Activated CD4-positive, alpha-beta T cell treated with anti-CD3 and anti-CD28 coated beads, Interleukin-2, amount 50 U/mL, for 4 hours (primary cell): ENCODE measurements at places on chromosomes 16 and 17.

GRCh38 chr16:50247906-50248608, 18.3 kb upstream of the ADCY7 start:
- DNase-seq = no peak

DNA sequence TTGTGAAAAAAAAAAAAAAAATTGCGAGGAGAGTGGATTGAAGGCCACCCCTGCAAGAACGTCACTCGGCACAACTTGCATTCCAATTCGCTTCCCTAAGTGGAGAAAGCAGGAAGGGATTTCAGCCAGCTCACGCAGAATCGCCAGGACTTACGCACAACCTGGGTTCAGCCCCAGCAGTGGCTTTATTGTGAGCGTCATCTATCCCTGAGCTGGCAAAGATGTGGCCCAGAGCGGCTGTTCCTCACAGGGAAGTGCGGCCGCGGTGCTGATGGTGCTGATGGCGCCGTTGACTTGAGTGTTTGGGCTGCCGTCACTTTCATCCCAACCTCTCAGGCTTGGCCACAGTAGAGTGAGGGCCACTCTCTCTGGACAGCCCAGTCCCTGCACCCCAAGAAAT, 197.6 kb downstream of the NTN1 start:
- no peak for DNase-seq

GRCh38 chr17:59893676-59894100, 767 bp downstream of the RPS6KB1 start:
- no peak for DNase-seq

GRCh38 chr17:50474523-50474922, 4.1 kb upstream of the RSAD1 start:
- DNase-seq = no peak

DNA sequence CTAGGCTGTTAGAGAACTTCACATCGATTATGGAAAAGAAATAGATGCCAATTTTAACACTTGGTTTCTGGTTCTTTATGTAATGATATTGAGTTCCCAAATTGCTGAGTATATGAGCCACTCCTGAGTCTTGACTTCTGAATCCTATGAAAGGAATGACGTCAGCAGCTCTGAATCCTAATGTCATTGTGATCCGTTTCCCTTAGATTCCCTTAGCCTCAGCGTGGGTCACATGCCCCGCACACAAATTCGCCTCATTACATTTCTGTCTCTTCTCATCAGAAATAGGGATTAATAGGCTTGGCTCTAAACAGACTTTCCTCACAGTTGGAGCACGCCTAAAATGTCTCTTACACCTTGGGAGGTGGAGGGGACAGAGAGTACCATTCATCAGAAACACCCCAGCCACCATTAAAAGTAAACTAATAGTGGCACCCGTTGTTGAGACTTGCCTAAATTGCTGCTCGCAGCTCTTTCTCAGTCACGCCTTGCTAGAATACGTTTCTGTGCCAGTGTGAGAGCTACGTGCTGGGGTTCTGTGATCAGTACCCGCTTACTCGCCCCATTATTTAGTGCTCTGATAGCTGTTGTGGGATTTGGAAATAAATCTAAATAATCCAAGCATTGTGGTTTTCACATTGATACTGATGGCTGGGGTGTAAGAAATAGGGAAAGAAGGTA, 7.1 kb downstream of the MRM3 start:
- no peak for DNase-seq

DNA sequence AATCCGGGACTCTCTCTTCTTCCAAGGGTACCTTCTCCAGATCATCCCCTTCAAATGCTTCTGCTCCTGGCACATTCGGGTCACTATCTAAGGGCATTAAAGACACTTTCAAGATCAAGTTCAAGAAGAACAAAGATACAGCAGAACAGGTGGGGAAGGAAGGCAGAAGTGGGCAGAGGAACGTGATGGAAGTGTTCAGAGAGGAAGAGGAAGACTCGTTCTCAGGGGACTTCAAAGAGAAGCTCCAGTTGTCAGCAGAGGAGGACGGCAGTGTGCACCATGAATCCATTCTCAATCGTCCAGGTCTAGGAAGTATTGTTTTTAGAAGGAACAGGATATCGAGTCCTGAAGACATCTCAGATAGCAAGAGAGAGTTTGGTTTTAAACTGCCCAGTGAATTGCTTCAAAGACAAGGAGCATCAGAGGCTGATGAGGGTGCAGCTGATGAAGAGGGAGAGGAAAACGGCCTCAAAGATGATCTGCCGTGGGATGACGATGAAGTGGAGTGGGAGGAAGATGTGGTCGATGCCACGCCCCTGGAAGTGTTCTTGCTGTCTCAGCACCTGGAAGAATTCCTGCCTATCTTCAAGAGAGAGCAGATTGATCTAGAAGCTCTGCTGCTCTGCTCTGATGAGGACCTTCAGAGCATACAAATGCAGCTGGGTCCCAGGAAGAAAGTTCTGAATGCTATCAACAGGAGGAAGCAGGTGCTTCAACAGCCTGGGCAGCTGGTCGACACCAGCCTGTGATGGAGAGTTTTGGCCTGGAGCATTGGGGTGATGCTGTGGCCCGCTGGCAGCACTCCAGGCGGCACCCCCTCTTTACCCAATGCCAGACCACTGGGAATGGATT, 16.8 kb downstream of the ANKS4B start:
- no peak for DNase-seq

- DNase-seq = no peak
Observed at GRCh38 chr16:84985079-84986065, 26.0 kb downstream of the ZDHHC7 start.

GRCh38 chr16:75230471-75231110, 11.8 kb downstream of the CTRB1 start:
- no peak for DNase-seq

DNA sequence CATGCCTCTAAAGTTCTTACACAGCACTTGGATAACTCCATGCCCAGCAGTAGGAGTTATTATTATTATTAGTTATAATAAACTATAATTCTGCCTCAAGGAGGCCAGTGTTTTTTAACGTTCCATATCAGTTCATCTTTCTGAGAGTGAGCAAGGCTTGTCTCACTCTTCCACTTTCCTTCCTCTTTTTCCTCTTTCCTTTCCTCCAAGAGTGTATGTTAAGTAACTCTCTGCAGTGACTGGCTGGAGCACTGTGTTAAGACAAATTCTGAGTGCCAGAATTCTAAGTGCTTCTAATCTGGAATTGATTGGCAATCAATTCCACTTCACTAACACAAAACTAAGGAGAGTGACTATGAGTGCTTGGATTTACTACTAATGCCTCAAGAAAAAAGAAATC, 16.4 kb downstream of the CLEC19A start:
- no peak for DNase-seq

- DNase-seq = no peak
Observed at GRCh38 chr16:50615891-50616290, 65.2 kb downstream of the SNX20 start.
